ENCODE measurements at places on chromosomes 2 and 18.

- no peak for DNase-seq
Observed at GRCh38 chr2:75315436-75315835, 116.1 kb upstream of the TACR1 start.

DNA sequence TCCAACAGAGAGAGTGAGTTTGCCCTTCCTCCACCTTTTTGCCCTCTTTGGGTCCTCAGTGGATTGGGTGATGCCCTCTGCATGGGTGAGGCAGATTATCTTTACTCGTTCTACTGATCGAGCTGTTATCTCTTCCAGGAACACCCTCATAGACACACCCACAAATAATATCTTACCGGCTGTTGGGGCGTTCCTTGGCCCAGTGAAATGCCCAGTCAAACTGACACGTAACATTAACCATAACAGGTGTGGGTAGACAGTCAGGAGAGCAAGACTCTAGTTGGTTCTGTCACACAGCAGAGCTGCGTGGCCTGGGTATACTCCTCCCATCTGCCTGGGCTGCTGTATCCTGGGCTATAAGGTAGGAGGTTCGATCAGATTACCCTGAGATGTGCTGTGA lies 144.1 kb downstream of the AGAP1 start:
- DNase-seq, result no peak

- DNase-seq, result peak; percentile 38
Observed at GRCh38 chr2:213806125-213806726, 522.0 kb downstream of the SPAG16 start.

DNA sequence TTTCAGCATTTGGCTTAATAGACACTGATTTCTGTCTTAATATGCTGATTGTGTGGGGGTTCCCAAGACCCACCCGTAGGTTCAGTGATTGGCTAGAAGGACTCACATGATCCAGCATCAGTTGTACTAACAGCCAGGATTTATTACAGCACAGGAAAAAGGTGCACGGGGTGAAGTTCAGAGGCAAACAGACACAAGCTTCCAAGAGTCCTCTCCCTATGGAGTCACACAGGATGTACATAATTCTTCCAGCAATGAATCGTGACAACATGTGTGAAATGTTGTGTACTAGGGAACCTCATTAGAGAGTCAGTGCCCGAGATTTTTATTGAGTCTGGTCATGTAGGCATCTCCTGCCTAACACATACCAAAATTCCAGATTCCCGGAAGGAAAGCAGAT lies 52.8 kb downstream of the GALNT1 start:
- DNase-seq, result no peak

- no peak for DNase-seq
Observed at GRCh38 chr2:207883002-207883780, 113.5 kb upstream of the FZD5 start.

GRCh38 chr2:231926761-231927565 lies 767 bp upstream of the NPPC start:
- peak; percentile 26 for DNase-seq

- DNase-seq, result peak; percentile 48
Observed at GRCh38 chr2:183035298-183035953, 2.8 kb downstream of the NCKAP1 start.

DNA sequence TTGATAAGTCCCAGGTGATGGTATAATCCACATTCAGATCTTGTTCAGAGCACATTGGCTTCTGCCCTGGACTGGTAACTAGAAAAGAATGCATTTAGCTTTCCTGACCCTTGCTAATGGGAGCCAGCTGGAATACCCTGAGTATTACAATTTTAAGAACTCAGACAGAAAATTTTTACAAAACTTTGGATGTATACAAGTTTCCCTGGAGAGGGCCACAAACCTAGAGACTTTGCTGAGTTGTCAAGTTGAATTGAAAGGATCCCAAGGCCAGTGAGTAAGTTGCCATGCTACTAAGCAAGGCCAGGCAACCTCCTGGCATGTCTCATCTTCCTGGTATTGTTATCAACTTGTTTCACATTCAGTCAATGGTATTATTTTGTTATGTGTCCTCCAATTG lies 20.0 kb upstream of the NABP1 start:
- peak; percentile 79 for DNase-seq

All from bronchial epithelial cell (primary cell).